ENCODE measurements at places on chromosomes 13 and 19.

GRCh38 chr13:94408314-94409036 lies 71.0 kb downstream of the DCT start:
- no peak for DNase-seq

- no peak for DNase-seq
Measured at GRCh38 chr13:91323349-91323748, 24.1 kb upstream of the MIR17HG start.

DNA sequence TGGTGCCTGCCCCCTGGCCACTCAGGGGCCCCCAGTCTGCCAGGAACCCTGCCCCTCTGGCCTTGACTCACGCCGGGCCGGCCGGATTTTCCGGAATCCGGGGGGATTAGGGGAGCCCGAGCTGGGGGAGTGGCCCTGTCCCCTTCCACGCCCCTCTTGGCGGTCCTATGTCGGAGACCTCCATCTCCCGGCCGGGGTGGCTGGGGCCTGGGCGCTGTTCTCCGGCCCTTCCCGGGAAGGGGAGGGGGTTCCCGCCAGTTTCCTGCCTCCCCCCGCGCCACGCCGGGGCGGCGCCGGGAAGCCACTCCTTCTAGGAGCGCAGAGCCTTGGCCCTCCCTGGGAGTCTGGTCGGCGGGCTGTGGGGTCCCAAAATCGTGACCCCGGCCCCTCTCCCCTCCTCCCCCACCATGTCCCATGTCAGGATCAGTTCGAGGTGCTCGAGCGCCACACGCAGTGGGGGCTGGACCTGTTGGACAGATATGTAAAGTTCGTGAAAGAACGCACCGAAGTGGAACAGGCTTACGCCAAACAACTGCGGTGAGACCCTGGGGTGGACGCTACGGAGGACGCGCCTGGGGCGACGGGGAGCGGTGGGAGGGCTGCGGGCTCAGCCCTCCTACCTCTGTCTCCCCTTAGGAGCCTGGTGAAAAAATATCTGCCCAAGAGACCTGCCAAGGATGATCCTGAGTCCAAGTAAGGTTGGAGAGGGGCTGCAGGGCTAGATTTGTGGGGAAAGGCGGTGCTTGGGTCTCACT lies 1.3 kb downstream of the TRIP10 start:
- peak; percentile 56 for DNase-seq

- no peak for DNase-seq
Measured at GRCh38 chr13:25981060-25981459, 70.8 kb downstream of the SHISA2 start.

- no peak for DNase-seq
Measured at GRCh38 chr13:20997301-20998161, 63.9 kb downstream of the LATS2 start.

- no peak for DNase-seq
Measured at GRCh38 chr19:40266912-40267600, 18.1 kb downstream of the AKT2 start.

GRCh38 chr13:109788372-109789111 lies 2.2 kb upstream of the IRS2 start:
- no peak for DNase-seq

DNA sequence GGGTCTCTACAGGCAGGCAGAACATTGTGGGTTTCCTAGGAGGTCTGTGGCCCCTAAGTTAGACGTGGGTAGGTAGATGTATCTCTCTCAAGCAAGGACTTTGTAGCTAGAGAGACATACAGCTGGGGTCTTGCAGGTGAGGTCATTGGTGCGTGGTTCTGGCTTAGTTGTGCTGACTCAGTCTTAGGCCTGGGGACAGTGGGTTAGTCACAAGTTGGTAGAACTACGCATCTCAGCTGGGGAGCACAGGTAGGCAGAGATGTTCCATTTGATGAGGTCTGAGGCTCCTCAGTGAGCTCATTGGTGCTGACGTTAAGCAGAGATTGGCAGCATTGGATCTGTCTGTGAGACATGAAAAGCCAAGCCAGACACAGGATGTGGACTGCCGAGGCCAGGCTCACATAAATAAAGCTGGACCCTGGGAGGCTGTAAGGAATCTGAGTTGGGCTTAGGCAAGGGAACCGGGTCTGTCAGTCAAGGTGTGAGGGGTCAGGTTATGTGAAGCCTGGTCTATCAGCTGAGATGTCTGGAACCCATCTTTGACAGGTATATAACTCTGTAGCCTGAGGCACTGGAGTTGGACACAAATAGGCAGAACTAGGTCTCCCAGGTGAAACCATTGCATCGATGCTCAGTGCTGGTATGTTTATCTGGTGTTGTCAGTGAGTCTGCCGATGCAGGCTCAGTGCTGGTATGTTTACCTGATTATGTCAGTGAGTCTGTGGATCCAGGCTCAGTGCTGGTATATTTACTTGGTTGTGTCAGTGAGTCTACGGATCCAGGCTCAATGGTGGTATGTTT lies 17.4 kb upstream of the PDCD2L start:
- DNase-seq = no peak

GRCh38 chr13:45932676-45933075 lies 81.1 kb upstream of the SIAH3 start:
- DNase-seq = no peak

DNA sequence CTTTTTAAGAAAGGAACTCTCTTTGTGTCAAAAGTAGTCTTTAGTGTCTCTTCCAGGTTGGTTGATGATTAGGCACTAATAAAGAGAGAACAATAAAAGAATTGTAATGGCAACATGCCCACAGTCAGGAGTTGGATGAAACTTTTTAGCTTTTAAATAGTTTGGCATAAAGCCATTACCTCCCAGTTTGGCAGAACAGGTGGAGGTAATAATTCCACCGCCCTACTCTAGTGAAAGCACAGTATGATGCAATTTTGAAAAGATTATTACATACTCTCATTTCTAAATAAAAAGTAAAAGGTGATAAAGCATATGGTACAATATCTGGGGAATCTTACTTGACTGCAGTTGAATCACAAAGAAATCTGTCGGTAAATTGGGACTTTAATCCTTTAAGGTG lies 497.6 kb downstream of the SUCLA2 start:
- DNase-seq = no peak

DNA sequence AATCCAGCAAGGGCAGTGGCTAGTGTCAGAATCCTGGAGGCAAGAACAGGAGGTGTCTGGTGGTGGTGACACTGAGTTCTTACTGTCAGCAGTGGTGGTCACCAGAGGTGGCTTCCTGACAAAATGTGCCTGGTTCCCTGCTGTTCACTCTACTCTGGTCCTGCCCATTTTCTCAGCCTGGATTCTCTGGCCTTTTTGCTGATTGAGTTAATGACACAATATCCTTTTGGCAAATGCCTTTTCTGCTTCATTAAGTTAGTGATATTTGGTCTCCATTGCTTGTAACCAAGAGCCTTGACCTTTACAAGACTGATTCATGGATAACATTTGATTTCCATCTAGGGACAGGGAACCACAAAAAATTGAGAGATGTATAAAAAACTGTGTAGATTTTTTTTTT lies 51.1 kb downstream of the RFC3 start:
- DNase-seq = no peak

GRCh38 chr19:7476777-7477494 lies 11.9 kb downstream of the PEX11G start:
- DNase-seq = no peak

DNA sequence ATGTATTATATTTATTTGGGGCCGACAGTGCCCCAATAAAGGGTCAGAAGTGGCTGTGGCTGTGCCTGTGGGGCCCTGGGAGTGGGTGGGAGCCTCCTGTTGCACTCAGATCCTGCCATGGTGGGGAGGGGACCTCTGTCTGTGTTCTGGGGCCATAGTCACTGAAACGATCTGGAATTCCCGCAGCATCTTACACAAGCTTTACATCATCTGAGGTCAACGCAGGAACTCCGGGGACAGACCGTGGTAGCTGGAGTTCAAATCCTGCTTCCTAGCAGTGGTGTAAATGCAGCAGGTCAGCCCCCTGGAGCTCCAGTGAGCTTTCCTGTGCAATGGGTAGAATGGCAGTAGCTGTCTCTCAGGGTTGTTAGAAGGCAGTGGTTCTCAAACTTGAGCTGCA lies 3.9 kb upstream of the SCN1B start:
- DNase-seq = no peak

GRCh38 chr13:26272621-26273020 lies 18.7 kb downstream of the CDK8 start:
- DNase-seq = no peak

GRCh38 chr13:95256091-95256490 lies 45.2 kb downstream of the ABCC4 start:
- DNase-seq = no peak

DNA sequence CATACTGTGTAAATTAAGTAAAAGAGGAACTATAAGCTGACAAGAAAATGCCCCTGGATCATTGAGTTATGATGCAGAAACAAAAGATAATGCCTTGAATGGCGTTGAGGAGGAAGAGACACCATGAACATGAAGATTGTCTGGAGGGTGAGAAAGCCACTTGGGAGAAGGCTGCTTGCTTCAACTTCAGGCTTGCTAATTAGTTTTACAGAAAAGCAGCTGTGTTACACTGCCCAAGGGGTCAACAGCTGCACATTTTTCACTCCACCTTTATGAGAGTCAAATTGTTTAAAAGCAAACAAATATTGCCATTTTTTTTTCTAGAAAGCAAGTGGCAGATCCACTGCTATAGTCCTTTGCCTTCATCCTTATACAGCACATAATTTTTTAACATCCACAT lies 35.5 kb upstream of the KLF12 start:
- no peak for DNase-seq

DNA sequence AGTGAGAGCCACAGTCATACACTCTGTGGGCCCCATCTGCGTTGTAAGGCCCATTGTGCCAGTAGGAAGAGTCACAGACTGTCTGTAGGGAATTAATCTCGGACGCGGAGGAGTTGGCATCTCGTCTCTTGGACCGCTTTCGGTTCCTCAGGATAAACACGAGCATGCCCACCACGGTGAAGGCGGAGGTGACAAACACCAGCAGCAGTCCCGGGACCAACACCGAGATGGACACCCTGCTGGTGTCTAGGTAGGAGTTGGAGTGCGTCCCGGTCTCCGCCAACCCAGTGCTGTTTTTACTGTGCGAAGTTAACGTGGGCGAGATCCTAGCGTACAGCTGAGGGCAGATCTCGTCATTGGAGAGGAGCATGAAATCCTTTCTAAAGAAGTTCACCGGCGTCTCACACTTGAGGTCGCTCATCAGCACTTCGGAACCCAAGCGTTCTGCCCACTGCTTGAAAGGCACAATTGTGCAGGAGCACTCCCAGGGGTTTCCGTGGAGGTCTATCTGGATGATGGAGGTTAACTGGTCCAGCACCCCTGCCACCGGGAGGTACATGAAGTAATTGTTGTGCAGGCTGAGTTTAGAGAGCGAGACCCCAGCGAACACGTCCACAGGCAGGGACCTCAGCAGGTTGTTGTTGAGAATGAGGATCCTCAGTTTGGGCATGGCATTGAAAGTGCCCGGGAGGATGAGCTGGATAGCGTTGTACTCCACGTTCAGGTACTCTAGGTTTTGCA lies 2.7 kb downstream of the SLITRK1 start:
- no peak for DNase-seq

DNA sequence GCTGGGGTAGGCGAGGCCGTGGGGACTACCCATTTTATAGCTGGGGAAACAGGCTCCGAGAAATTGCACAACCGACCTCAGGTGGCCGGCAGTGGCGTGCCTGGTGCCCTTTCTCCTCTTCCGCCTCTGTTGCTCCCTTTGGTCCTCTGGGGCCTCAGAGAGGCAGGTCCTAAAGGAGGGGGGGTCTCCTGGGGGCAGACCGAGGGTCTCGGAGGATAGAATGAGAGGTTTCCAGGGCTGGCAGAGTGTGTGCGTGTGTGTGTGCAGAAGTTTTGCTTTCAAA lies 11.3 kb downstream of the STX10 start:
- DNase-seq = no peak
